Thymus (tissue), 14 donors: ENCODE measurements at places on chromosomes 12 and 14.

DNA sequence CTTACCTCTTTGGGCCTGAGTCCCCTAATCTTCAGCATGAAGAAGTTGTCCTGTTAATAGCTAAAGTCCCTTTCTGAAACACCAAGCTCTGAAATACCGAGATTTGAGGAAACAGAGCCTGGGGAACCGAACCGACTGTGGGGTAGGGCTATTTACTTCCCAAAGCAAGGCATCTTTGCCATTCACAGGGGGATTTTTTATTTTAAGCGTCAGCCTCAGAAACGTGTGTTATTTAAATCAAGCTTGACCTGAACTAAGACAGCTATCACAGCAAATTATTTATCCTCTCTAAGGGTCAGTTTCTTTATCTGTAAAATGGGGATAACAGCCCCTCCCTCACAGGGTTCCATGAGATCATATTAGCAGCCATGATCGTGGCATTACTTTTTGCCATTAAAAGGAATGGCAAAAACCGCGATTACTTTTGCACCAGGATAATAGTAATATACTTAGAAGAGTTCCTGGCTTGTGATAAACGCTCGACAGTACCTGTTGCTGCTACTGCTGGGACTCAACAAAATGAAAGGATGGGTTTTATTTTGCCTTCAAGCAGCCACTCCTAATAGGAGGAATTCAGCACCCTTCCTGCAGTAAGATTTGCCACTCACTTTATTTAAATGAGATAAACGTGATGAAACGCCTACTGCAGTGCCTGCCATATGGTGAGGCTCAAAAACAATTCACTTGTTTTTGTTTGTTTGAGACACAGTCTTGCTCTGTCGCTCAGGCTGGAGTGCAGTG, 1.3 kb upstream of the CORO1C start:
- DNase-seq, result no peak

DNA sequence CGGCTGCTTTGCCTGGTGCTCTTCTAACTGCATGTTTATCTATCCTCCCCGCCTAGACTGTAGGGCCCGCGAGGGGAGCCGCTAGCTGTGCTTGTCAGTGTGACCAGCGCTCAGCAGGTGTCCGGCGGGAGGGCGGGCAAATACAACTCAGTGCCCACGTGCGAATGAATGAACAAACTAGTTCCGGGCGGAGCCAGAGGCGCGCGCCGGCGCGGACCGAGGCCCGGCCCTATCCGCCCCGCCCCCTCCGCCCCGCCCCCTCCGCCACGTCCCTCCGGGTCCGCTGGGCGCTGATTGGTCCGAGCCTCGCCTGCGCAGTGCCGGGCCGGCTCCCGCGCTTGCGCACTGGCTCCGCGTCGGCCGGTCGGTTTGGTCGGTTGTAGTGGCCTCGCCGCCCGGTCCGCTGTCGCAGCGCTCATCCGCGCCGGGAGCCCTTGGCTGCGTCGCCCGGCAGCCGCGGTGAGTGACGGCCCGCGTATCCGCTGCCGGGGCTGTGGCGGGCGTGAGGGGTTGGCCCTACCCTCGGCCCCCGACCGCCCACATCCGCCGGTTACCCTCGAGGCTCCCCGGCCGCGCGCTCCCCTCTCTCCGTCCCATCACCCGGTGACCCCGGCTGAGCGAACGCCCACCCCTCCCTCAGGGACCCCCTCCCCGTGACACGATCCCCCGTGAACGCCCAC, 60.0 kb downstream of the DDX51 start:
- peak; percentile 59 for DNase-seq

DNA sequence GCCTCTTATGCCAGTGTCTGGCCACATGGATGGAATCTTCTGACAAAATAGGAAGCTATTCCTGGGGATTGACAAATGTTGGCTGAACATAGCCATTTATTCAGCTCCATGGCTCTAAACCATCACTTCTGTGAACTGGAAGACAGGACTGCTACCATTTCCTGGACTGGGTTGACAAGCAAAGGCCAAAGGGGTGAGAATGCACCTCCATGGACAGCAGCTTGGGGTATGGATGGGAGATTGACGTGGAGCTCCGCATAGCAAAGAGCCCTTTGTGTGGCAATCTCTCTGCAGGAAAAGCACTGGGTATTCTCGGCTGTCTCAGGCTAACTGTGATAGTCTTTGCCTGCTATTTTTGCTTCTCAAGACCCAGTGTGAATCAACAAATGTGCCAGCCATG, 223.0 kb upstream of the EGLN3 start:
- no peak for DNase-seq

- peak; percentile 75 for DNase-seq
These were observed 397.4 kb upstream of the OR4E1 start for GRCh38 chr14:22071006-22071405.

- DNase-seq, result peak; percentile 21
These were observed 29.6 kb downstream of the SMUG1 start for GRCh38 chr12:54159140-54159539.

DNA sequence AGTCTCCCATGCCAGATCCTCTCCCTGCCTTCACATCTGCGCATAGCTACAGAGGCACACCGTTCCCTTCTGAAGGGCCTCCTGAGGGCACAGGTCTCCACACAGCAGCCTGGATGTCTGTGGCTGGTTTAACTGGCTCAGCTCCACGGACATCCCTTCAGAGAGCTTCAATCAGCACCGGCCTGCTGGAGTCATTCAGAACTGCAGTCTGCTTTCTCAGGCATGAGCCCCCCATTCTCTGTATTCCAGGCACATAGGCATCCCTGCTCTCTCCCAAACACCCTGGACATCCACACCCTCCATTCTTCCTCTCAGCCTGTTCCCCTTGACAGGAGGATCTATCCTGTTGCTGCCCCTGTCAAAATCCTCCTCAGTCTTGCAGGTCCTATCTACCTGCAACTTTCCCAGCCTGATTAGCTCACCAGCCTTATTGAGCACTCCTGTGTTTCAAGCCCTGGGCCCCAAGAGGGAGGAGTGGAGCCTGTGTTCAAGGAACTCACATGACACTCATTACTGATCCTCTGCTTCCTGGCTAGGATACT, 2.9 kb upstream of the DHRS2 start:
- DNase-seq, result no peak

DNA sequence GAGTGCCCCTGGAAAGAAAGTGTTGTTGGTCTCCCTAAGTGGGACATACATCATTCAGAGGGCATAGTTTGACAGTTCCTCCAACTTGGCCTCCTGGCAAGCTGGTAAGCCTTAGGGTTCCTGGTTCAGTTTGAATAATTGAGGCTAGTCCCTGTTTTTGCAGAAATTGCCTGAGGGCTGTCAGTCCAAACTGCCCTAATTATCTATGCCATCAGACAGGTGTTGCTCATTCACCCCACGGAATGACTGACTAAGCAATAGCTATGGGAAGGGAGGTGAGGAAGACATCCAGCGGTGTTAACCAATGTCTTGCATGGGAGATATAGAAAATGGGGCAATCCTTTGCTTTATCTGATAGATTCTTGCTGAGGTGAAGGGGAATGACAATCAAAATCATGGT, 37.6 kb downstream of the SPTSSA start:
- DNase-seq, result no peak

DNA sequence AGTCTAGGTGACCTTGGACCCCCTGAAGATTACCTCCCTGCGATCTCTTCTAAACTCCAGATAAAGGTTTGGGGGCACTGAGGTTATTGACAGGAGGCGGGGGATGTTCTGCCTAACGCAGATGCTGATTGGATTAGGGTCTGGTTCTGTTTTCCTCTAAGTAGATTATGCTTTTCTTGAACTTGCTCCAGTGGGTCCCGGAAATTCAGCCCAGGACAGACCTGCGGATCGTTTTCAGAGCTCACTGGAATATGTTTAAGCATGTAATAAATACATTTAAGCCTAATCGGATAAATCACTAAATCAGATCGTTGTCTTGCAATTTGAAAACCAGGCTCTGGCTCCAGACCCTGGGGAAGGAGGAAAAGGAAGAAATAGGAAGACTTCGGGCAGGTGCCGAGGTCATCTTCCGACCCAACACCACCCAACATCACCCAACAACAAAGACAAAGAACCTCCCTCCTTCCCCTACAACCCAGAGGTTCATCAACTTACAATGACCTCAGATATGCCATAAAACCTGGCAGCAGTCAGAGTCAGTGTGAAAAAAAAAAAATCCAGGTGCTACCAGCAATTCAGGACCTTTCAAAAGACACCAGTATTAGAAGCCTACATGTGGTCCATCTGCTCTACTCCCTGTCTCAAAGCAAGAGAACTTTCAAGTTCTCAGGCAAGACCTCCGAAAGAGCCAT, 148.4 kb downstream of the KSR2 start:
- no peak for DNase-seq

- DNase-seq, result peak; percentile 28
These were observed 68.6 kb downstream of the HMGA2 start for GRCh38 chr12:65892841-65893251.

GRCh38 chr14:81839056-81839455, 305.4 kb upstream of the SEL1L start:
- DNase-seq, result no peak

GRCh38 chr14:104638927-104639450, 34.4 kb upstream of the TMEM179 start:
- DNase-seq, result no peak
